EL (cell line): ENCODE measurements at places on chromosomes 7 and 10.

- no peak for DNase-seq
These were observed 60.0 kb downstream of the ATXN7L1 start for GRCh38 chr7:105816266-105816843.

DNA sequence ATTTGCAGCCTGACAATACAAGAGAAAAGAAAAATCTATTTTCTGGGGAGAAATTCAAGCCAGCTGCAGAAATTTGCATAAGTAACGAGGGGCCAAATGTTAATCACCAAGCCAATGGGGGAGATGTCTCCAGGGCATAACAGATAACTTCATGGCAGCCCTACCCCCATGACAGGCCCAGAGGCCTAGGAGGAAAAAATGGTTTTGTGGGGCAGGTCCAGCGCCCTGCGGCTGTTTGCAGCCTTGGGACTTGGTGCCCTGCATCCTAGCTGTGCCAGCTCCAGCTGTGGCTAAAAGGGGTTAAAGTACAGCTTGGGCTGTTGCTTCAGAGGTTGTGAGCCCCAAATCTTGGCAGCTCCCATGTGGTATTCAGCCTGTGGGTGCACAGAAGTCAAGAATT is 54.3 kb downstream of the VIM start:
- DNase-seq: no peak

- no peak for DNase-seq
These were observed 187.8 kb downstream of the PARD3 start for GRCh38 chr10:34627331-34627730.

GRCh38 chr7:39761449-39761848 is 138.1 kb downstream of the RALA start:
- DNase-seq: no peak

- DNase-seq: no peak
These were observed 125.9 kb upstream of the HPS1 start for GRCh38 chr10:98572594-98572993.
